ENCODE measurements at places on chromosomes 3 and 15.
A peak's percentile ranks its signal among the peaks of the same experiment; 100 is the strongest.

DNA sequence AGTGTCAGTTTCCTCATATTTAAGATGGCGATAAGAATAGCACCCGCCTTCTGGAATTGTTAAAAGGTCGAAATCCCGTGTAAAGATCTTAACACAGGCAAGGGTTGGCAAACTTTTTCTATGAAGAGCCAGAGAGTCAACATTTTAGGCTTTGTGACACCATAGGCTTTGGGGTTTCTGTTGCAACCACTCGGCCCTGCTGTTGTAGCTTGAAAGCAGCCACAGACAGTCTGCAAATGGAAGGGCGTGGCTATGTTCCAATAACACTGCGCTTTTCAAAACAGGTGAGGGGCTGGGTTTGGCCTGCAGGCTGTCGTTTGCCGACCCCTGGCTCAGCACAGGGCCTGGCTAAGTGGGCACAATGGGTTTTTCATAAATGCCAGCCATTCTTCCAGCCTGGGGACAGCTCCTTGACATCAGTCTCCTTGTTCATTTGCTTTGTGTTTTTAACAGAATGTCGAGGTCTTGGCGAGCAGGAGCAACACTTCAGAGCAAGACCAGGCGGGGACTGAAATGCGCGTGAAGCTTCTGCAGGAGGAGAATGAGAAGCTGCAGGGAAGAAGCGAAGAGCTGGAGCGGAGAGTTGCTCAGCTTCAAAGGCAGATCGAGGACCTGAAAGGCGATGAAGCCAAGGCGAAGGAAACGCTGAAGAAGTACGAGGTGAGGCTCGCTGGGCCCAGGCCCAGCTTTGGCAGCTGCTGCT, 75.2 kb upstream of the MYZAP start:
- DNase-seq: no peak

- no peak for DNase-seq
Observed at GRCh38 chr3:27319847-27320526, 49.2 kb downstream of the NEK10 start.

GRCh38 chr3:55341502-55342031, 145.5 kb downstream of the WNT5A start:
- no peak for DNase-seq

DNA sequence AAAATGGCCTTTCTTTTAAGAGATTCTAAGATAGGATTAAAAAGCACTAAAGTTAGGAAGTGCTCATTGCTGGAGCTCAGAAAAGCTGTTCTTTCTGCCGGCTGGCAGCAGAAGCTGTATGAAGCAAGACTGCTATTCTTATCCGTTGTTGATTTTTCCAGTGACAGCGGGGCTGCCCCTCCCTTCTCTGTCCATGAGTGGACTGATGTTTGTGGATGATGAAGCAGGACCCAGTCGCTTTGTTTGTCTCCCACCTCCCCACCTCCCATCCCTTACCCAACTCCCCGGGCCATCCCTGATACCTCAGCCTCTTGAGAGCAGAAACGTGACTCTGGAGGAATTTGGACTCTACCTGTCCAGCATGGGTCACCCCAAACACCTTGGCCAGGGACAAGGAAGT, 10.3 kb upstream of the MUSTN1 start:
- DNase-seq: no peak

DNA sequence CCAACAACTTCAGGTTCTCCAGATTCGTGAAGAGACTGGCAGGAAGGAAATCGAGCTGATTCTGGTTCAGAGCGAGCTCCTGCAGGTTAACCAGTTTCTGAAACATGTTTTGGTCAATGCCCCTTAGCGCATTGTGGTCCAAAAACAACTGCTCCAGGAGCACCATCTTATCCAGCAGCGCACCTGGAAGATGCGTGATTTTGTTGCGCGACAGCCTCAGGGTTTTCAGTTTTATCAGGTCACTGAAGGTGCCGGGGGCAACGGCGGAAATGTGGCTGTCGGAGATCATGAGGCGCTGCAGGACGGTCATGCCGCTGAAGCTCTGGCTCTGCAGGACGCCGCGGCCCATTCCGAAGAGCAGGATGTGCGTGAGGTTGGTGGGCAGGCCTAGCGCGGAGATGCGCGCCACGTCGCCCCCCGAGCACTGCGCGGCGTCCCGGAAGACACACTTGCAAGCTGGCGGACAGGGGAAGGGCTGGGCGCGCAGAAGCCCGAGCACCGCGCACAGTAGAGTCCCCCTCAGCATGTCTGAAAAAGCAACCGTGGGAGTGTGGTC, 1.2 kb downstream of the GP5 start:
- DNase-seq: peak; percentile 33

DNA sequence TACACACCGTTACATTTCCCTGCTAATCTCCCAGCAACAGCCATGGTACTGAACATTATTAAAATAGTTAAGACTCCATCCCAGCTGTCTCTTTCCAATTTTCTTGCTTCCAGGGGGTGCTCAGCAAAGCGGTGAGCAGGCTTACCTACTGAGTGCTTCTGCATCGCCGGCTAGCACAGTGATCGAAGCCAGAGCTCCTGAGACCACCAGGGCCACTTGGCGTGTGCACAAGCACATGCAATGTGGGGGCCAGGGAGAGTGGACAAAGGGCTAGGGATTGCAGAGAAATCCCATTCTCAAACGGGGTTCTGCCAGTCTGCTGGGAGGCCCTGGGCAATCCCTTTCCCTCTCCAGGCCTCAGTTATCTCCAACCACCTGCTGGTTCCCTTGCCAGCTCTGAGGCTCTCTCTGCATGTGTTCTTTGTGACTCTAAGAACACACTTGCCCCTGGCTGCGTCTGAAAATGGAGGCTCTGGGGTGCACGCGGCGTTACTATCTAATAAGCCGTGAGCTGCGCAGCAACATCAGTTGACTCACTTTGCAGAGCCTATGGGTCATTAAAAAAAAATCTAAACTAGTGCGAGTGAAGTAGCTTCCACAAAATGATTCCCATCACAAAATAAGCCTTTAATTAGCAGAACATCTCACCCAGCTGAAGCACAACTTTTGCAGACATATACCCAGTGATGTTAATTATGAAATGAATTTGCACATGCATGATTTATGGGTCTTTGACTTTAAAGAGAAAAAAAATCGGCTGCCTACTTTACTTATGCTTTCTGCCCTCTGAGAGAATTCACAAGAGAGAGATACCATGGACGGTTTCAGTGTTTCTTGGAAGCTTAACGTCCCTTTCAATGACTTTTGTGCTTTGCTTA, 271.5 kb downstream of the TLE3 start:
- no peak for DNase-seq

DNA sequence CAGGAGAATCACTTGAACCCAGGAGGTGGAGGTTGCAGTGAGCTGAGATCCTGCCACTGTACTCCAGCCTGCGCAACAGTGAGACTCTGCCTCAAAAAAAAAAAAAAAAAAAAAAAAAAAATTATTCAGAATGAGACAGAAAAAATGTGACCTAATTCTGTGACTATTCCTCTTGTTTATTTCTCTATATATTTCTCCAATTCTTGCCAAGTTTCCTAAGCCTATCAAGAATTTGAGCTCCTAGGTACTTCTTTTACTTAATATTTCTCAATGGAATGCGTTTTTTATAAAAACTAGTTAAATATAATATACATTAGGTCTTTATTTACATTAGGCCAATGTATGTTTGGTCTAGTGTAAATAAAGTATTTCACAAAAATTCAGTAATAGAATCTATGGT, 86.8 kb downstream of the NAALADL2 start:
- no peak for DNase-seq

- DNase-seq: no peak
Observed at GRCh38 chr15:81337713-81338157, 13.8 kb upstream of the STARD5 start.

DNA sequence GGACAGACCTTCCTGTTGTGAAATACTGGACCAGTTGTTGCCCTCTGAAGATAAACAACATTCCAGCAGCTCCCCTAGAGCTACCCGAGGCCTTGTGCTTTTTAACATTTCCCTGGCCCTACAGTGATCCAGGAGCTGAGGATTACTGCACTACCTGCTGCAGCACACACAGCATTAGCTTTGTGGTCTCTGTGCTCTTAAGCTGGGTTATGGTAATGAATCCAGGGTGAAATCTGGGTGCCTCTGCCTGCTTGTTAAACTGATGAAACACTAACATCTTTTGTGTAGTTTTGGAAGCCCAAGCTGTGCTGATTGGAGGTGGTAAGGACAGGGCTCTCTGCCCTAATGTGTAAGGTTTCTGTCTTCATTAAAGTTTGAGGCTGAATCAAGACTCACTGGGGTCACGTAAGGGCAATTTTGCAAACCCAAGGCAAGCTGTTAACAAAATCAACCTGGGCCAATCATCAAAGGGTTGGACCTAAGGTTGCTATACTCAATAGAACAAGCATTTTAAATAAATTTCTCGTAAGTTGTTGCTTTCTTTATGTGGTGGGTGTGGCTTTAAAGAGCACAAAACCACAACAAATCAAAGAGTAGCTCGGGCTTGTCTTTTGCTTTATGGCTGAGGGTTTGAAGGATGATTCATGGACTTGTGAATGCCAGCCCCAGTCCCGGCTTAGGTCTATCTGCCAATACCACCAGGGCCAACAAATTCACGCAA, 183.9 kb downstream of the TPRG1 start:
- no peak for DNase-seq

DNA sequence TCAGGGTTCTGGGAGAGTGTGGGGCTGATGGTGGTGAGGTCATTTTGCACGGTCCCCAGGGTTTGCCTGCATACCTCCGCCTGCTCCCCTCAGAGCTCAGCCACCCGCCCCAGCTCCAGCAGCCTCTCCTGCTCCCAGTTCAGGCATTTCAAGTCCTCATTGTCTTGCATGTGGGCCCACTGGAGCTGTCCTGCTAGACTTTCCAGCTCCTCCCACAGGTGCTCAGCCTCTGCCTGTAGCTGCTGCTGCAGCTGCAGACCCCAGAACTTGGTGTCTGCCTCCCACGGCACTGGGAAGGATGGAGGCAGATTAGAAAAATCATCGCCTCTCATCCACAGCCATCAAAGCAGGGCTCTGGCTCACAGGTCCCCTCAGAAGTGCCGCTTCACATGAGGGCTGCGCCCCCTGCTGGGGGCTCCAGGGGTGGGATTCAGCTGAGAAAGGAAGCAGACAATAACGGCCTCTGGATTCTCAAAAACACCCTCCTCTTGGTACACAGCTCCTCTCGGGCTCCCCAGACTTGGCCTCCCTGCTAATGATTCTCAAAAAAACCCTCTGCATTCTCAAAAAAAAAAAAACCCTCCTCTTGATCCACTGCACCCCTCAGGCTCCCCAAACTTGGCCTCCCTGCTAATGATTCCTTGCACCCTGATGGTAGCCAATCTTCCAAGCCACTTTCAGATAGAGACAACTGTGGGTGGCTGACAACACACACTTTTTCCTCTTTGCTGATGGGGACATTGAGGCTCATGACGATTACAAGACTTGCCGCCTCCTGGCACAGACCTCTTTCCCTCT, 89.3 kb upstream of the C2CD4B start:
- peak; percentile 77 for DNase-seq

GRCh38 chr3:58518291-58518789, 18.6 kb downstream of the ACOX2 start:
- no peak for DNase-seq

DNA sequence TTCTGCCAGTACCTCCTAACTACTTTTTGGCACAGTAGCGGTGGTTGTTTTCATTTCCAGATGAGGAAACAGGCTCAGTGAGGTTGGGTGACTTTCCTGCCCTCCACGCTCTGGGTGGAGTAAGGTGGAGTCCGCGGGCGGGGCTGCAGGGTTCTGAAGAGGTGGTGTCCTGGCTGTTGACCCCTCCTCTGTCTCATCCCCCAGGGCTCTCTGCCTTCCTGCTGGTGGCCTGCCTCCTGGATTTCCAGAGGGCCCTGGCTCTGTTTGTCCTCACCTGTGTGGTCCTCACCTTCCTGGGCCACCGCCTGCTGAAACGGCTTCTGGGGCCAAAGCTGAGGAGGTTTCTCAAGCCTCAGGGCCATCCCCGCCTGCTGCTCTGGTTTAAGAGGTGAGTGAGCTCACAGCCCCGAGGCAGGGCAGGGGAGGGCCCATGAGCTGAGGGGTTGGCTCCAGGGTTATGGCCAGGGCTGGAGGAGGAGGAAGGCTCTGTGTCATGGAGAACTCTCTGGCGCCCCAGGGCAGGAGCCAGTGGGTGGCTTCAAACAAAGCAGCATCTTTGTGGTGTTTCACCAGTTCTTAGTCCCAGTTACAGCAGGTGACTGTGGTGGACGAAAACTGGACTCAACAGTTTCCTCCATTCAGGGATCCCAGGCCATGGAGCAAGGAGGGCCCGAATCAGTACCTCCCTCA, 10.4 kb downstream of the SLC28A1 start:
- DNase-seq: no peak

- DNase-seq: no peak
Observed at GRCh38 chr15:98689431-98689861, 41.1 kb downstream of the IGF1R start.

- no peak for DNase-seq
Observed at GRCh38 chr3:72830452-72831223, 17.6 kb downstream of the SHQ1 start.

GRCh38 chr3:163766112-163766511, 1312.2 kb downstream of the SI start:
- no peak for DNase-seq

DNA sequence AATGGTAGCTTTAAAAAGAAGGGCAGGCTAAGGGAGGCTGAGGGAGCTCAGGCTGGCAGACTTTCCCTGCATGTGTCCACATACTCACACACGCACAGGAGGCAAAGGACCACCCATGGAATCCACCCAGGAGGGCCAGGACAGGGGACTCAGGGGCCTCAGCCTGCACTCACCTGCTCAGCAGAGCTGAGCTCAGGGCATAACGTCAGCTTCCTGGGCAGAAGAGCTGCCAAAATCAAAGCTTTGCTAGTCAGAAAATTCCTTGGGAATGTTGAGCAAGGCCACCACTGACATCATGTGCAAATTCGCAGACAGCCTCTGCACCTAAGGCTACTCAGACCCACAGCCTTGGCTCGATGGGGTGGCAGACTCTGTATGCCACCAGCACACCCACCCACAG, 16.4 kb upstream of the ALAS1 start:
- DNase-seq: no peak

GRCh38 chr3:42129014-42129953, 38.1 kb downstream of the TRAK1 start:
- no peak for DNase-seq

DNA sequence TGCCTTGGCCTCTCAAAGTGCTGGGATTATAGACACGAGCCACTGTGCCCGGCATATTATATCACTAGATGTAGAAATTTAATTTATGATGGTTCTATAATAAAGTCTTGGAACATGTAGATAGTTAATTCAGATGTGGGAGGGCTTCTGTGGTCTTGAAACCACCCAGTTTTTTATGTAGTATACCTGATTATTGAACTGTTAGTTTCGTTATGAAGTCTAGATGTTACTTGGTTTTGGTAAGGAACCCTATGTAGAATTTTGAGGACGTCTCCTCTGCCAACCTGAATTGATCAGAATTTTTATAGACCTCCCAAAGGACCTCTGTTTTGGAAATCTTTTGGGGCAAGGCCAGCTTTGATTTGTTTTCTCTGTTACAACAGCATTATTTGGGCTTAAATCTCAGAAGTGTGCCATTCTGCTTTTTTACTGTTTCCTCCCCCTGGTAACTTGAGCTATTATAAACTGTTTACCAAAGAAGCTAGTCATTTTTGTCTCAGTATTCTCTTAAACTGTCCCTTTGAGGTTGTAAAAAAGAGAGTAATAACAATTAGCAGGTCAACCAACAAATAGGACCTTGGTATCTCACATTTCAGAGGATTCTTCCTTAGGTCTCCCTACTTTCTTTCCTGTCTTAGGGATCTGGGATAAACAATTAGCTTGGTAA, 20.8 kb downstream of the AKAP13 start:
- no peak for DNase-seq

GRCh38 chr3:13457593-13457992, 22.5 kb upstream of the HDAC11 start:
- DNase-seq: no peak

- no peak for DNase-seq
Observed at GRCh38 chr15:73965758-73966113, 26.4 kb downstream of the STOML1 start.

Data from hematopoietic multipotent progenitor cell treated with erythropoietin and hydrocortisone succinate and interleukin-3 and kit ligand, for 6 days (in vitro differentiated cells).